ENCODE measurements at places on chromosomes 2 and 18. TPM values are rescaled to one million over a fixed set of nuclear protein-coding genes. Genes with fewer than 3 reads are reported as not detected.

The PDE6D gene
- polyA plus RNA-seq = 28.7 TPM

The CHRNG gene
- polyA plus RNA-seq = 1.4 TPM

The SERPINB10 gene
- polyA plus RNA-seq = 0.04 TPM

The TMEFF2 gene
- 7.9 TPM for polyA plus RNA-seq

The NEB gene
- polyA plus RNA-seq = 17.2 TPM

The TMEM87B gene
- 19.9 TPM for polyA plus RNA-seq

The FBLN7 gene
- 12.1 TPM for polyA plus RNA-seq

The EMX1 gene
- polyA plus RNA-seq = 56.6 TPM

Measured in renal pelvis (tissue), 12 donors.